ENCODE measurements at places on chromosomes 13 and 19. TPM values are rescaled to one million over a fixed set of nuclear protein-coding genes. Genes with fewer than 3 reads are reported as not detected.

DNA sequence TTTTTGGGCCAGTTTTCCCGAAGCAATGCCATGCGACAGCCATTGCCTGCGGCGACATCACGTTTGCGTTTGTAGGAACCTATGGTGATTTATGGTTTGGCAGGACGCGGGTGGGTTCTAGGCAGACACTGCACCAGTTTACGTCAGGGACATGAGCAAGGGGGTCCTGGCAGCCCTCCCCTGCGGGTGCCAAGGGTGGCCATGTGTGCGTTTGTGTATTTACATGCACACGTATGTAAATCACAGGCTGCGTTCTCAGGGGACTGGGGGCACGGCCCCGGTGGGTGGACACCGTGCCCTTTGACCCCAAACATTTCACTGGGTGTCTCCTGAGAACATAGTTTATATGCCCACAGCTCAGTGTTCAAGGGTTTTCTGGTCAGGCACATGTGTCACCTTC is 9.4 kb upstream of the TMPRSS9 start:
- H3K4me3 ChIP-seq, result no peak overlapping the region
- no peak overlapping the region for H3K27ac ChIP-seq
- peaks cover 57% of the 10 kb centered on the region for H3K36me3 ChIP-seq

DNA sequence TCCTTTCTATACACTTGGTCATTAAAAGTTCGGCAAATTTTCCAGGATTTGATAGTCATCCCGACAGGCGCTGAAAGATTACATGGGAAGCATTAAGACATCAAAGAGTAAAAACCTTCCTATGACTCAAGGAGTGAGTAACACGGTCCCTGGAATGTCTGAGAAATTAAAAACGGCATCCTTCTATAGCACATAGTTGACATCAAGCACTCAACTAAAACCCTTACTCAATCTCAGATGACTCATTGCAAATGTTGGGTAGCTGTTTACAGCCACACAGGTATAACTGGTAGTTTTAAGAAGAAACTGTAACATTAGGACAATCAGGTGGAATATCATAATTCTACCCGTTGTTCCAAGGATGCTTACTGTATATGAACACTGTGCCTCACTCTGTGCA is 6.4 kb upstream of the LGALS13 start:
- H3K4me3 ChIP-seq, result no peak overlapping the region
- no peaks in the 10 kb centered on the region for H3K27me3 ChIP-seq
- DNase-seq, result no peak

DNA sequence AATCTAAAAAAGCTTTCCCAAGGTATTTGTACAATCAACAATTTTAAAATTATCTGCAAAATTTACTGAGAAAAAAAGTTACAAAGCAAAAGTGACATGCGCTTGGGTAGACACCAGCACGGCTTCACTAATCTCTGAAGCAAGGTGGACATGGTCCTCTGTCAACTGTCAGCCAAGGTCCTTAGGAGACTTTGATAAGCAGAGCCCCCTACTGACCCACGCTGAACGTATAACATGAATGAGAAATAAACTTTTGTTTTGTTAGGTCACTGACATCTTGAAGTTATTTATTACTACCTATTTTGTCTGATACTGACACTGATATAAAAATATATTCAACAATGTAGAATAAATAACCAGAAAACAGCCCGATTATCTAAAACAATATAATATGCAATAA is 100.7 kb upstream of the OBI1 start:
- H3K27ac ChIP-seq, result no peak overlapping the region
- no peak for DNase-seq
- H3K4me1 ChIP-seq, result no peaks in the 10 kb centered on the region
- no peaks in the 10 kb centered on the region for H3K36me3 ChIP-seq

Gene LILRA5
- 9.7 TPM for total RNA-seq
